ENCODE measurements at places on chromosomes 2 and 18. TPM values are rescaled to one million over a fixed set of nuclear protein-coding genes. Genes with fewer than 3 reads are reported as not detected.

Gene HES6
- 3.8 TPM for total RNA-seq

Gene TLK1
- 31.5 TPM for total RNA-seq

Gene NAT8
- total RNA-seq, result not detected

Gene CERKL
- not detected for total RNA-seq

Gene ST8SIA5
- total RNA-seq, result 2.5 TPM

Gene CLHC1
- total RNA-seq, result 5.4 TPM

Gene SLC23A3
- total RNA-seq, result 0.50 TPM

Gene GYPC
- 86.8 TPM for total RNA-seq

Gene ZNF892
- total RNA-seq, result 2.8 TPM

Gene GPR75
- total RNA-seq, result 1.3 TPM

Gene PAX8
- total RNA-seq, result 1.9 TPM

Gene FAM110C
- total RNA-seq, result 5.3 TPM

Gene IL1F10
- total RNA-seq, result not detected

Gene CD226
- total RNA-seq, result 1.3 TPM

Gene COL6A3
- 186 TPM for total RNA-seq

Gene PIEZO2
- 2.1 TPM for total RNA-seq

Gene ALPI
- total RNA-seq, result not detected

Gene EVX2
- total RNA-seq, result not detected

Gene CFAP53
- total RNA-seq, result 0.35 TPM

Gene VAPA
- 219 TPM for total RNA-seq

Gene CACNB4
- total RNA-seq, result 0.32 TPM

Gene SFTPB
- 0.12 TPM for total RNA-seq

Gene PPP1CB
- 260 TPM for total RNA-seq

Gene THSD7B
- 0.16 TPM for total RNA-seq

Gene SERPINB5
- not detected for total RNA-seq

Gene PLGLB2
- total RNA-seq, result not detected

Gene IL1R2
- 8.3 TPM for total RNA-seq

Gene CRIM1
- 101 TPM for total RNA-seq

Gene ZNF396
- 0.97 TPM for total RNA-seq

Gene FZD7
- total RNA-seq, result 18.9 TPM

Gene GRP
- not detected for total RNA-seq

Gene COL5A2
- 21.0 TPM for total RNA-seq

Gene CHPF
- total RNA-seq, result 113 TPM

Gene CD8B
- total RNA-seq, result 0.81 TPM

Gene PPM1G
- 42.1 TPM for total RNA-seq

Gene SALL3
- 2.8 TPM for total RNA-seq

Gene IL1R1
- 124 TPM for total RNA-seq

Gene IL36B
- not detected for total RNA-seq

Gene OSR1
- total RNA-seq, result 59.7 TPM

Gene MAL
- 7.8 TPM for total RNA-seq

Gene FAM117B
- 1.6 TPM for total RNA-seq

Gene CYP27A1
- 13.8 TPM for total RNA-seq

Gene HEATR5B
- 16.3 TPM for total RNA-seq

Gene MYL1
- not detected for total RNA-seq

Gene NMUR1
- total RNA-seq, result 0.34 TPM

Gene CAPN13
- not detected for total RNA-seq

Gene PLA2R1
- total RNA-seq, result 4.2 TPM

Gene ALK
- total RNA-seq, result 0.26 TPM

Gene MAP3K2
- total RNA-seq, result 31.2 TPM

Gene PXDN
- 46.0 TPM for total RNA-seq

Gene SERPINB3
- not detected for total RNA-seq

Gene SIX3
- total RNA-seq, result not detected

Gene FBXO36
- total RNA-seq, result 1.6 TPM

Gene KIAA2012
- total RNA-seq, result not detected

Gene KCNK3
- total RNA-seq, result 35.4 TPM

Gene HAAO
- total RNA-seq, result 2.5 TPM

Gene OTX1
- not detected for total RNA-seq

Gene RAD51AP2
- total RNA-seq, result 0.16 TPM

Gene ACVR1C
- 2.6 TPM for total RNA-seq

Gene GALM
- total RNA-seq, result 9.2 TPM

Measured in left cardiac atrium (tissue), 4 donors.